Transverse colon (tissue), 4 donors: ENCODE measurements at places on chromosomes 7 and 10. TPM values are rescaled to one million over a fixed set of nuclear protein-coding genes. Genes with fewer than 3 reads are reported as not detected.

The NPY4R2 gene
- total RNA-seq, result 8.1 TPM

The GRM3 gene
- total RNA-seq, result not detected

DNA sequence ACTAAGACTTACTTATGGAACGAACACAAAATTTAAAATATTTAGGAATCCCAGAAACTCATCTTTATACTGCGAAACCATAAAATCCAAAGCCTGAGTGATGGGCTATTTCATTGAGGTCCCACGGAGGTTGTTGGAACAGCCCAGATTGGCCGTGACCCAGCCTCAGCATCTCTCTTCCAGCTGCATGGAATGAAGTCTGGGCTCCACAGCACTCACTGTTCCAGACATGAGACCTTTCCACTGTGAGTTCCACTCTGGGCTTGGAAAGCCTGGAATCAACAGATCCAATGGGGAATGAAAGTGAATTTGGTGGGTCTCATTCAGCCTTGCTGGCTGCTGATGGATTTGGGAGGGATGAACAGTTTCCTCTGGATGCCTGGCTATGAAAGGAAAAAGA, 184.9 kb downstream of the EMX2 start:
- no peak for DNase-seq

GRCh38 chr10:15474671-15475070, 103.6 kb upstream of the FAM171A1 start:
- no peak for DNase-seq

DNA sequence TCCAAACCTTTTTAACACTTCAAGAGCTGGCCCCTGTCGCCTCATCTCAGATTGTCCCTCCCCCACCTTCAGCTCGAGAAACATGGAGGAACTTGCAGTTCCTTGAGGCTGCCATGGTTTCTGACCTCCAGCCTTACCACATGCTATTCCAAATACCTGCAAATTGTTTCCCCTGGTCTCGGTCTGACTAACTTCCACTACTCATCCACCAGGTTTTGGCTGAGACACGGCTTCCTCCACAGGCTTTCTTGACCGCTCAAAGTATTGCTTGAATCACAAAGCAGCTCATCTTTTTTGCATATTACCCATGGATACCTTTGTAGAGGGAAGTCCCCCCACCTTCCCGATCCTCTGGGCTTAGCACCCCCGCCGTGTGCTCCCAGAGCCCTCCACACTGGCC, 5.2 kb upstream of the SAMD8 start:
- no peak for DNase-seq

GRCh38 chr10:1002425-1003006, 14.3 kb downstream of the GTPBP4 start:
- no peak for DNase-seq

DNA sequence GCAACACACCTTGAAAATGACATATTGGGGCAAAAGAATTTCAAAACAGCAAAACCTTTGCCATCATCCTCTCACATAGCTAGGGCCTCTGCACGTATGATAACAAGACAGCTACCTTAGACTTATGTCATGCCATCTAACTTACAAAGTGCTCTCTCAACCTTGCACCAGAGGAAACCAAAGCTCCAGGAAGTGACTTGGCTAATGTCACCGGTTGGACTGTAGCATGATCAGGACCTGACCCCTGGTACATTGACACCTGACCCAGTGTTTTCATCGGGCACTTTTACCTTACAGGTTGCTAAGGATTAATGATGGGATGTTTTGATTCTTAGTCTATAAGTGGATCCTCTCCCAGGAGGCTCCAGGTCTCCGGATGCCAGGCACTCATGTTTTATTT, 529.8 kb upstream of the GALNT17 start:
- no peak for DNase-seq

GRCh38 chr7:26398427-26398755, 106.7 kb downstream of the SNX10 start:
- DNase-seq, result peak; percentile 68

DNA sequence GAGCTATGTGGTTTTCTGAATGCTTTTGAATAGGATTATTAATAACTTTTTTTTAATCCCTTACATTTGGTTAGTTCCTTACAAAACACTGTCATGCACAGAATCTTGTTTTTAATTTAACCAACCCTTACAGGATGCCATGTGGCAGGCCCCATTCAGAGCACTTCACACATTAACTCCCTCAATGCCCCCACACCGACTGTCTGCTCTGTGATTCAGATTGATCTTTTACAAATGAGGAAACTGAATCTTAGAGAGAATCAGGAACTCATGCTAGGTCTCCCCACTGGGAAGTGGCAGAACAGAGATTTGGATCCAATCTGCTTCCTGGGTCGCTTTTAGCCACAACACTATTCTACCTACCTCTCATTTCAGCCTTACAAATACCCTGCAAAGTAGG, 195.8 kb upstream of the NPVF start:
- no peak for DNase-seq

- no peak for DNase-seq
Observed at GRCh38 chr7:118129041-118129795, 54.7 kb upstream of the LSM8 start.

- no peak for DNase-seq
Observed at GRCh38 chr7:42831006-42831717, 80.7 kb downstream of the C7orf25 start.

- no peak for DNase-seq
Observed at GRCh38 chr10:74977913-74978847, 133.3 kb upstream of the SAMD8 start.
